Suppressor macrophage (primary cell): ENCODE measurements at places on chromosomes 12 and 14.

GRCh38 chr12:66999141-66999540, 270.0 kb upstream of the CAND1 start:
- peak; percentile 9 for DNase-seq

GRCh38 chr14:23492618-23493272, 23.2 kb downstream of the NGDN start:
- no peak for DNase-seq

DNA sequence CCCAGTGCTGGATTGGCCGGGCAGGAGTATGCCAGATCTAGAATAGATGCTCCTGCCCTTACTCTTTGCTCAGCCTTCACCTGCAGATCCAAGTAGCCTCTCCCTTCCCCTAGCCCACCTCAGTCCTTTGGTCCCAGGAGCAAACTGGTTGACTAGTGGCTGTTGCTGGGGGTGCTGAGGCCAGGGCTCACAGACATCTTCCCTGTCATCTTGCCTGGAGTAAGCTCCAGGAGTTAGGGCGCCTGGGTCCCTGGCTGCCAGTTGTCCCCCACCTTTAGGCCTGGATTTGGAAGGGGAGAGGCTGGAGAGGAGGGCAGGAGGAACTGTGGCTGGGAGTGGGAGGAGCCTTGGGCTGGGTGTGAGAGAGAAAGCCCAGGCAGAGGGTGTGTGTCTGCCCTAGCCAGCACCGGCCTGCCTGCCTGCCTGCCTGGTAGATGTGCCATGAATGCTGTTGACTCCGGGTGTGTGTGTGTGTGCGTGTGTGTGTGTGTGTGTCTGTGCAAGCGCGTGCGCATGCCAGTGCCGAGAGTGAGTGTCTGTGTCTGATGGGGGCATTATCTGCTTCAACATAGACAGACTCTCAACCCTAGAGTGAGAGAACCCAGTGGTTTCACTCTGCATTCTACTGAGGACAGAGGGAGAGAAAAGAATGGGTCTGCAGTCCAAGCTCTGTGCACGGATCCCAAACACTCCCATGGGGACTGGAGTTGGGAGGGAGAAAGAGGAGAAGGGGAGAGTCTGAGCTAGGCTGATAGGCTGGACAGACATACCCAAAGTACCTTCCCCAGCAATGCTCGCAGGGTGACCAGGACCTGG, 845 bp upstream of the RARG start:
- no peak for DNase-seq

- DNase-seq, result no peak
Measured at GRCh38 chr14:92596331-92596907, 82.8 kb downstream of the RIN3 start.

- DNase-seq, result no peak
Measured at GRCh38 chr12:16763901-16764300, 157.9 kb upstream of the LMO3 start.

- no peak for DNase-seq
Measured at GRCh38 chr14:101440496-101440895, 120.8 kb upstream of the DIO3 start.

DNA sequence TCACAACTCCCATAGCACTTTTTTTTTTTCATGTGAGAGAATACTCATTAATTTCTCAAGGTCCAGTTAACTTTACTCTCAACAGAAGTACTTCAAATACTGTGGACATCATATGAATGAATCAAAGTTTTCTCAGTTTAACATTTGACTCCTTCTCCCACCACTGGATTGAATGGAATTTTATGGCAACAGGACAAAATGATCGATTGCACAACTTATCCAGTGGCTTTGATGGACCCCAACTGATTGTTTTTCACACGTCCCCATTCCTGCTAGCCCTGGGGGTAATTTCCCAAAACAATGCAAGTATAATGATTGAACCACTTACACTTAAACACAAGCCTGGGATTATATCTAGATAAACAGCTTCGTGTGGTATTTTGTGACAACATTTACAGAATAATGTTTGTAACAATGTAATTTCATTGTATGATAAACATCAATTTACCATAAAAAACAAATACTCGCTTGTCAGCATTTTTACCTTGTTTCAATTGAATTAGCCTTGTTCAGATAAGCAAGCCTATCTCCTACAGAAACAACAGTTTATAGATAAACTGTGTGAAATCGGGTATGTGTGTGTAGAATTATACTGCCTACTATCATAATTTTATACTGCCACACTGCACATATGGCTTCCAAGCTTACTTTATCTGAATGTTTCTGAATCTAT, 60.9 kb downstream of the SOX5 start:
- no peak for DNase-seq

DNA sequence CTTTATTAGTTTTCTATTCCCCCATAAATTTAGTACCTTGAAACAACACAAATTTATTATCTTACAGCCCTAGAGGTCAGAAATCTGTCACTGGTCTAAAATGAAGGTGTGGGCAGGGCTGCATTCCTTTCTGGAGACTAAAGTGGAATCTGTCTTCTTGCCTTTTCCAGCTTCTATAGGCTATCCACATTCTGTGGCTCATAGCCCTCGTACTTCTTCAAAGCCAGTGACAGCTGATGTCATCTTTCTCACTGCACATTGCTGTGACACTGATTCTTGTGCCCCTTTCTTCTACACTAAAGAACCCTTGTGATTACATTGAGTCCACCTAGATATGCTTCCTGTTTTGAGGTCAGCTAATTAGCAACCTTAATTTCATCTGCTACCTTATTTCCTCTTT, 23.2 kb upstream of the DCN start:
- DNase-seq, result no peak

DNA sequence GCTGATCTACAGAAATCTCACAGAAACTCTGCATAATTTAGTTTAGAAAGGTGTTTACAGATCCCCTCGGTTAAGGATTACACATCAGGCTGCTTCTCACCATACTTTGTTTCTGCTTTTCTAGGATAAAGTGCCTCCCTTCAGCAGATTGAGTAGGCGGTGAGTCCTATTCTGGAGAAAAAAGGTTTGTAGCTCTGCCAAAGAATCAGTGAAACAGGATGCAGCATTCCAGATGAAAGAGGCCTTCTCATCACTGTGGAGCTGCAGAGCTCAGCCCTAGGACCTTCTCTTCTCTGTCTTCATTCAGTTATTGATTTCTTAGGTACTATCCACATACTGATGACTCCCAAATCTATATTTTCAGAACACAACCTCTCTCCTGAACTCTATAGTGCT, 155.5 kb upstream of the KRR1 start:
- peak; percentile 52 for DNase-seq

DNA sequence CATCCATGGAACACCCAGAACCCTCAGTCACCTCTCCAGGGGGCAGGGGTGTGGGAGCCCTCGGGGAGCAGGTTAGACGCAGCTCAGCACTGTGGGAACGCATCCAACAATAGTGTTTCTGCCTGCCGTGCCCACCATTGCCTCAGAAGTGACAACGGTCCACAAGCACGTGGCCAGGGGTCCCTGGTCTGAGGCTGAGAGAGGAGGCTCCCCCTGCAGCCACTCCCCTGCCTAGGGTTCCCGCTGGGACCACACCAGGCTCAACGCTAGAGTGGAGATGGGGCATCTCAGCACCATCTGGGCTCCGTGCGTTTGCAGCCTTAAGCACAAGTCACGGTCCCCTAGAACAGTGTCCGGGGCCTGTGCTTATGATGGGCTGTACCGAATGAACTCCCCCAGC, 62.7 kb downstream of the TESC start:
- DNase-seq, result no peak

- DNase-seq, result no peak
Measured at GRCh38 chr12:109734219-109735000, 20.8 kb downstream of the FAM222A start.

- peak; percentile 88 for DNase-seq
Measured at GRCh38 chr12:50039151-50039835, 14.0 kb upstream of the RACGAP1 start.

- DNase-seq, result no peak
Measured at GRCh38 chr14:61675291-61675690, 20.0 kb upstream of the HIF1A start.

- DNase-seq, result no peak
Measured at GRCh38 chr12:12229556-12230092, 37.2 kb downstream of the LRP6 start.

- no peak for DNase-seq
Measured at GRCh38 chr12:96861656-96862055, 45.4 kb upstream of the NEDD1 start.

DNA sequence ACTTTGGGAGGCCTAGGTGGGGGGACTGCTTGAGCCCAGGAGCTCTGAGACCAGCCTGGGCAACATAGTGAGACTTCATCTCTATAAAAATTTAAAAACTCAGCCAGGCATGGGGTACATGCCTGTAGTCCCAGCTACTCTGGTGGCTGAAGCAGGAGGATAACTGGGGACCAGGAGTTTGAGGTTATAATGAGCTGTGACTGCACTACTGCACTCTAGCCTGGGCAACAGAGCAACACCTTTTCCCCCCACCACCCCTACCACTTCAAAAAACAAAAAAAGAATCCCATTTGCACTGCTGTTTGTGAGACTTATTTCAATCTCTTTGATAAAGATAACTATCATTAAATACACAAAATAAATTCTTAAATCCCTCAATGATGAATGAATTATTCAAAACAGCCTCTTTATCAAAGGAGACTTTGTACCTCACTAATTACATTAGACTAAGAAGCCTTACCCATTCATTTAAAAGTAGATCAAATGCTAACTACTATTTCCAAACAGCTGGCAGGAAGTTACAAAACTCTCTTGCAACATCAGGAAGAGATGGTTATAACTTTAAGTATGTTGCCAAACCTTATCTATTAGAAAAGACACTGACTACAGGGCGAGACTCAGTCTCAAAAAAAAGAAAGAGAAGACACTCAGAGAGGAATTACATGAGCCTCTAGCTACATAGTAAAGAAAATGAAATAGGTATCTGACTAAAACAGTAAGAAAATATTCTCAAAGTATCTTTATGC, 14.7 kb downstream of the BLTP3B start:
- DNase-seq, result peak; percentile 79

DNA sequence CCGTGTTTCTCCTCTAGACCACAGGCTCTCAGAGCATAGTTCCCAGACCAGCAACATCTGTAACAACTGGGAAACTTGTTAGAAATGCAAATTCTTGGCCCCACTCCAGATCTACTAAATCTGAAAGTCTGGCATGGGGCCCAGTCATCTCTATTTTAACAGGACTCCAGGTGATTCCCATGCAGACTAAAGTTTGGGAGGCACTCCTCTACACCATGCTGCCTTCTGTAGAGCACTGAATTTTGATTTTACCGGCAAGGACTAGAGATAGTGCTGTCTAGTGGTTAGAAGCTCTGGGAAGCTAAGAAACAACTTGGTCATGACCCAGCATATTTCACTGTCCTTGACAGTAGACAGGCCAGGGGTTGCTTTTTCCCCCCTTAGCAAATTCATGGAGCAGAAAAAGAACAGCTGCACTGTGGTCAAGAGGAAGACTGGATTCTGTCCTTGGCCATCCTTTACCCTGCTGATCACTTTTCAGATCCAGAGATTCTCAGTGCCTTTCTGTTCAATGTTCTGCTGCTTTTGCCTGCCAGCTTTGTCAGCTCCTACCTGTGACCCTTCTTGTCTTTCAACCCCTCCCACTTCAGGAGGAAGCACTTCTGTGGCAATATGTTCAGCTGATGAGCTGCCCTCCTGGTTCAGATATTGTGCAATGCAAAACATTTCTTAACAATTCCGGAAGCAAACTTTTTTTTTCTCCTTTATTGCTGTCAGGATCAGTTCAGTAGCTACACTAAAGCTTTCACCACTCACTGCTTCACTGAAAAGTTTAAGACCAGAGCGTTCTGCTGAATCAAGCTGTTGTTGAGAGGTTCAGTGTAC, 133.8 kb upstream of the NUDT4 start:
- peak; percentile 58 for DNase-seq

GRCh38 chr14:24441485-24441884, 1.1 kb downstream of the SDR39U1 start:
- DNase-seq, result no peak

GRCh38 chr14:91324606-91325575, 80.4 kb upstream of the GPR68 start:
- peak; percentile 49 for DNase-seq

DNA sequence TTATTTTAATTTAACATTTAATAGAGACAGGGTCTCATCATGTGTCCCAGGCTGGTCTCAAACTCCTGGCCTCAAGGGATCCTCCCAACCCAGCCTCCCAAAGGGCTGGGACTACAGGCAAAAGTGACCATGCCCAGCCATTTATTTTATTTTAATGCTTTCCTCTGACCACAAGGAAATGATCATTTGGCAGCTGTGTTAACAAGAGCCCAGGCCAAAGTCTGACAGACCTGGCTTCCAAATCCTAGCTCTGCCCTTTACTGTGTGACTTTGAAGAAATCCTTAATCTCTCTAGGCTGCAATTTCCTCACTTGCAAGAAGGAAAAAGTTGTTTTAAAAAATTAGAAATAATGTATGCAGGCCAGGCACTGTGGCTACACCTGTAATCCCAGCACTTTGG, 16.7 kb upstream of the GCH1 start:
- no peak for DNase-seq

DNA sequence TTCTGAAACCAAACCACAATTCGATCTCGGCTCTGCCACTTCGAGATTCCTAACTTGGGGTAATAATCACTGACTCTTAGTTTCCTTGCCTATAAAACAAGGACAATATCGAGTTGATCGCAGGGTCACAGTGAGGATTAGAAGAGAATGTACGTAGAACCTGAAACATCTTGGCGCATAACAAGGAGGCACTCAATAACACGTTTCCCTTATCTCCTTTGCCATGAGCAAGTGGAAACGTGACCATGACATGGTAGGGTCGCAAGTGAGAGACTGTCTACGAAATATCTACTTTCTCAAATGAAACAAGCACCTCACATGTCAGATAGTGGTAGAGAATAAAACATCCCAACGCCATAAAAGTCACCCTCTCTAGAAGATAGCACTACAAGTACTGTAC, 2.3 kb downstream of the DICER1 start:
- DNase-seq, result no peak

GRCh38 chr14:56687123-56687522, 107.5 kb downstream of the TMEM260 start:
- no peak for DNase-seq

GRCh38 chr12:54603872-54604271, 15.4 kb upstream of the PPP1R1A start:
- DNase-seq, result no peak

DNA sequence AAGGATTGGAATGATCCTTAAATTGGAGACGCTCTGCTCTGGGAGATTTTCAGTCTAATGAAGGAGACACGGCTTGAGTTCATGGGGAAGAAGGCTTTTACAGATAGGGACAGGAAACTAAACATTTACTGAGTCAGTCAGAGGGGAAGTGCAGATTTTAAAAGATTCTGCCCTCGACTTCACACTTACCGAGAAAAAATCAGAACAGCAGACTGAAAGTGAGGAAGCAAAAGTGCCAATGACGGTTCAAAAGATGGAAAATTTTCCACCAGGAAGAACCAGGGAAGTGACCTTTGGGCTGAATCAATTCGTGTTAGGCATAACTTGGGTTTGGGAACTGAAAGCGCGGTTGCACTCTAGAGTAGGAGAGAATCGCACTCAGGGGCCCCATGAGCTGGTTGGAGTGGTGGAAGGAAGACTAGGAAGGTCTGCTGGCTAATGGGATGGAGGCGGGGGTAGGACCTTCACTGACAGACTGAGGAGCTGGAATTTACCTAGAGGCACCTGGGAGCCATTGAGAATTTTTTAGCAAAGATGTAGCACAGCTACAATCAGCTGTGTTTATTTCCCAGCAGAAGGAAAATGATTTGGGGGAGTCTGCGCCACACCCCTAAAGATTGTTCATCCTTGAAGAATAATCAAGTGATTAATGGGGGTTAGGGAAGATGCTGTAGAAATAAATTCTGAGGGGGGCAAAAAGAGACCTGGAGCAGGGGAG, 1.2 kb downstream of the KCNK13 start:
- DNase-seq, result peak; percentile 68
